ENCODE measurements at places on chromosomes 3 and 15. TPM values are rescaled to one million over a fixed set of nuclear protein-coding genes. Genes with fewer than 3 reads are reported as not detected.

DNA sequence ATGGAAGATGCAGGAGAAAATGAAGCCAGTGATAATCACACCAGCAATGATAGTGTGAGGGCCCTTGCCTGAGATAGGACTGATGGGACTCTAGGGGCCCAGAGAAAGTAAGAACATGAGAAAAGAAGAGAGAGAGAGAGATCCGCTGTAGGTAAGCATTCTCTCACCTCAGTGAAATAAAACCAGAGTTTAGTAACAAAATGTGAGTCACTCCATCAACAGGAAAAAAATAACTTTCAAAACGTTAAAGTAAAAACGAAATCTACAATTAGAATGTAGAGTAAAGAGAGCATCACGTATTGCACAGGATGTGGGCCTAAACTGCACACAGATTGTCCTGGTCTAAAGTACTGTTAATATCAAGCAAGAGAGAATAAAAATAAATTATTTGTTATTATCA is 6.8 kb upstream of the PRSS50 start:
- H3K27me3 ChIP-seq, result peaks cover 36% of the 10 kb centered on the region
- no peak overlapping the region for H3K27ac ChIP-seq
- no peaks in the 10 kb centered on the region for H3K36me3 ChIP-seq
- H3K4me1 ChIP-seq, result no peaks in the 10 kb centered on the region
- no peak overlapping the region for H3K4me3 ChIP-seq

- no peak overlapping the region for H3K4me3 ChIP-seq
- DNase-seq, result no peak
- H3K4me1 ChIP-seq, result no peaks in the 10 kb centered on the region
- no peaks in the 10 kb centered on the region for H3K36me3 ChIP-seq
- H3K27me3 ChIP-seq, result peaks cover 32% of the 10 kb centered on the region
- H3K27ac ChIP-seq, result no peak overlapping the region
Observed at GRCh38 chr15:28900041-28900891, 14.5 kb downstream of the APBA2 start.

GRCh38 chr15:81502439-81502838 is 128.4 kb upstream of the TMC3 start:
- DNase-seq, result no peak
- no peaks in the 10 kb centered on the region for H3K4me1 ChIP-seq

GRCh38 chr3:145557405-145557804 is 603.6 kb downstream of the PLOD2 start:
- no peak overlapping the region for H3K27ac ChIP-seq
- H3K4me3 ChIP-seq, result no peak overlapping the region
- H3K27me3 ChIP-seq, result no peaks in the 10 kb centered on the region
- H3K36me3 ChIP-seq, result no peaks in the 10 kb centered on the region
- no peak for DNase-seq

- no peaks in the 10 kb centered on the region for H3K36me3 ChIP-seq
- no peak overlapping the region for H3K27ac ChIP-seq
- H3K4me3 ChIP-seq, result no peak overlapping the region
- no peaks in the 10 kb centered on the region for H3K4me1 ChIP-seq
- no peak for DNase-seq
Observed at GRCh38 chr3:7879572-7879971, 622.1 kb upstream of the LMCD1 start.

GRCh38 chr15:90592131-90592881 is 62.6 kb downstream of the CRTC3 start:
- peaks cover 82% of the 10 kb centered on the region for H3K4me1 ChIP-seq
- no peak overlapping the region for H3K27ac ChIP-seq
- no peaks in the 10 kb centered on the region for H3K27me3 ChIP-seq
- no peak for DNase-seq

DNA sequence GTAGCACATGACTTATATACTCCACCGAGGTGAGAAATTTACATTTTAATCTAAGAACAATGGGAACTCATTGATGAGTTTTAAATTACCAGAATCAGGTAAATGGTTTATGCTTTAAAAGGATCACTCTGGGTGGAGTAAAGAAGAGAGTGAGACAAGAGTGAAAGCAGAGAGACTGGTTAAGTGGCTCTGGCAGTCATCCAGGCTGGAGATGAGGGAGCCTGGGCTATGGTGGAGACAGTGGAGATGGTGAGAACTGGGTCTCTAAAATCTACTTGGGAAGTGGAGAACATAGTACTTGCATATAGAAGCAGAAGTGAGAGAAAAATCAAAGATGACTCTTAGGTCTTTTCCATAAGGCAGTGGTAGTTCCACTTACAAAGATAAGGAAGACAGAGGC is 37.1 kb upstream of the SLC25A36 start:
- no peak overlapping the region for H3K4me3 ChIP-seq
- H3K4me1 ChIP-seq, result peaks cover 3% of the 10 kb centered on the region
- no peaks in the 10 kb centered on the region for H3K27me3 ChIP-seq
- H3K27ac ChIP-seq, result no peak overlapping the region
- peak; percentile 19 for DNase-seq

DNA sequence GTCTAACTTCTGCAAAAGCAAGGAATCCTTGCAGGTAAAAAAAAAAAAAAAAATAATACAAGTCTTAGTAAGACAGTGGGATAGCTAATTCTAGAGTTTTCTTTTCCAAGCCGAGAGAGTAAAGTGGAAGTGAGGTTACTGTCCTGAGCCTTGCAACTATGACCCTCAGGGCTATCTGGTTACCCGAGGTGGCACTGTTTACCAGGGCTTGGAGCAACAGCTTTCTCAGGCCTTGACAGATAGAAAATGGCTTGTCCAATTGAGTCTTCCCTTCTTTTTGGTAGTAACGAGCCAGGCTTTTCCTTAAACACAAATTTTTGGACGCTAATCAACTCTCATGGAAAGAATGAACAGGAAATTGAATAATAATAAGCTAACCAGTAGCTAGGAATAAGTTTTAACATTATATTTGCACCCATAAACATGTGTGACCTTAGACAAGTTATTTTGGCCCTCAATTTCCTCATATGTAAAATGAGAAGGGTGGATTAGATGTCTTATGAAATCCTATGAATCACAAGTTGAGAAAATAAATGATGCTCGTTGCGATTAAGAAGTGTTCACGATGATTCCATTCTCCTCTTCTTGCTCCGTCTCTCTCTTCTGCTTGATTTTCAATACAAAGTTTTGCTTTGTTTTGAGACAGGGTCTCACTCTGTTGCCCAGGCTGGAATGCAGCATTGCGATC is 236.9 kb upstream of the KBTBD8 start:
- no peak overlapping the region for H3K4me3 ChIP-seq
- H3K4me1 ChIP-seq, result no peaks in the 10 kb centered on the region
- no peak overlapping the region for H3K27ac ChIP-seq
- no peaks in the 10 kb centered on the region for H3K27me3 ChIP-seq
- H3K36me3 ChIP-seq, result no peaks in the 10 kb centered on the region

DNA sequence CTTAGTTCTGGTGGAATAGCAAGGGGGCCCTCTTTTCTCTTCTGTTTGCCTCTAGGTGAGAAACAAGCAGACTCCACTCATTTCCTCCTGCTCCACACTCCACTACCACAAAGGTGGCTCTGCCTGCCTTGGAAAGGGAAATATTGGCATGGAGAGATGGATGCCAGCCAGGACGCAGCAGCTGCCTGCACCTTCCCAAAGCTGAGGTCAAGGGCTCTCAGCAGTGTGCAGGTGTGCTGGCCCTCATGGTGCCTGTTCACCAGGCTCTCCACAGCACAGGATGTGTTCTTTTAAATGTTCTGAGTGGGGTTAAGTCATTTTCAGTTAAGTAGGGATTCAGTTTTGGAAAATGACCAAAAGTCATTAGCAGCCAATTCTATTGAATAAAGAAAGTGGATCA is 211.2 kb upstream of the STRIT1 start:
- no peak for DNase-seq
- no peaks in the 10 kb centered on the region for H3K36me3 ChIP-seq
- H3K4me1 ChIP-seq, result no peaks in the 10 kb centered on the region
- H3K27me3 ChIP-seq, result no peaks in the 10 kb centered on the region
- no peak overlapping the region for H3K4me3 ChIP-seq

GRCh38 chr15:69548395-69549180 is 96.0 kb downstream of the RPLP1 start:
- H3K4me1 ChIP-seq, result peaks cover 8% of the 10 kb centered on the region
- no peak overlapping the region for H3K27ac ChIP-seq
- H3K4me3 ChIP-seq, result no peak overlapping the region
- H3K27me3 ChIP-seq, result peaks cover 35% of the 10 kb centered on the region
- no peaks in the 10 kb centered on the region for H3K36me3 ChIP-seq

GRCh38 chr3:36647423-36647853 is 116.9 kb downstream of the DCLK3 start:
- H3K36me3 ChIP-seq, result no peaks in the 10 kb centered on the region
- no peak overlapping the region for H3K27ac ChIP-seq
- H3K4me1 ChIP-seq, result peaks cover 3% of the 10 kb centered on the region
- no peaks in the 10 kb centered on the region for H3K27me3 ChIP-seq
- no peak for DNase-seq

GRCh38 chr3:21259896-21260295 is 491.1 kb downstream of the ZNF385D start:
- no peaks in the 10 kb centered on the region for H3K27me3 ChIP-seq
- no peaks in the 10 kb centered on the region for H3K36me3 ChIP-seq
- peaks cover 8% of the 10 kb centered on the region for H3K4me1 ChIP-seq
- H3K4me3 ChIP-seq, result no peak overlapping the region

DNA sequence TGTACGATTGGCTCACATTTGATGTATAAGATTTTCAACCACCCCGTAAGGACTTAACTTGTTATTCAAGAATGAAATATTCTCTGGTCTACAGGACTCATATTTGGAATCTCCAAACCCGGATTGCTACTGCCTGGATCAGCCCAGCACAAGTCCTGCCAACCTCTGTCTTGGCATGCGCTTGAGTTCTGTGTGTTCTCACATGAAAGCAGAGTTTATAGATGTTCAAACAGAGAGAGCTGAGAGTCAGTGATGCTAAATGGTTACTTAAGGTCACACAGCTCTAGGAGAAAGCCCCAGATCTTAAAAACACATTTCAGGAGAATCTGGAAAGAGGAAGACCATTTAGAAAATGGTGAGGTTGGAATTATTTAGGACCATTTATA is 268.0 kb upstream of the TBL1XR1 start:
- H3K27me3 ChIP-seq, result no peaks in the 10 kb centered on the region
- H3K4me1 ChIP-seq, result peaks cover 34% of the 10 kb centered on the region
- no peaks in the 10 kb centered on the region for H3K36me3 ChIP-seq
- peak overlapping the region; percentile 64 for H3K27ac ChIP-seq
- DNase-seq, result peak; percentile 58

GRCh38 chr3:105798381-105798934 is 70.4 kb downstream of the CBLB start:
- H3K27me3 ChIP-seq, result no peaks in the 10 kb centered on the region
- no peak for DNase-seq
- H3K4me1 ChIP-seq, result peaks cover 80% of the 10 kb centered on the region

DNA sequence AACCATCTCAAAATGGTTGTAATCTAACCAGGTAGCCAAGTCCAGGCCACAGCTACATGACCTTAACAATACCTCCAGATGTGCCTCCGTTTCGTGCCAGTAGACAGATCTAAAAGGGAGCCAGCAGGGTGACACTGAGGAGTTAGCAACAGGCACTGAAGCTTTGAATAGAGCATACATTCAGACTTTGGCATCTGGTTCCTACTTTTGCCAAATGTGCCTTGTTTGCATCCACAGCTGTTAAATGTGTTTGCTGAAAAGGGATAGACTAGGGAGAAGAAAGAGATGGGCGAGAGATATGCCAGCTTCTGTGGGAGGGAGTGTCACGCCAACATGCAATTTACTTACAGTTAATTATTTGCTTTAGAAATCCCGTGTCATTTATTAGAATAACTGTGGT is 1433.9 kb upstream of the CADM2 start:
- no peak overlapping the region for H3K4me3 ChIP-seq
- no peaks in the 10 kb centered on the region for H3K36me3 ChIP-seq
- no peak overlapping the region for H3K27ac ChIP-seq
- no peak for DNase-seq
- no peaks in the 10 kb centered on the region for H3K27me3 ChIP-seq
- H3K4me1 ChIP-seq, result no peaks in the 10 kb centered on the region

- peaks cover 74% of the 10 kb centered on the region for H3K4me1 ChIP-seq
- H3K27ac ChIP-seq, result no peak overlapping the region
- no peaks in the 10 kb centered on the region for H3K27me3 ChIP-seq
- no peak overlapping the region for H3K4me3 ChIP-seq
- no peak for DNase-seq
Observed at GRCh38 chr15:38260077-38260476, 7.4 kb downstream of the SPRED1 start.

GRCh38 chr3:155270485-155271342 is 22.8 kb downstream of the STRIT1 start:
- no peaks in the 10 kb centered on the region for H3K4me1 ChIP-seq
- no peak overlapping the region for H3K4me3 ChIP-seq
- H3K27ac ChIP-seq, result no peak overlapping the region
- no peak for DNase-seq

The HRH1 gene
- 1.4 TPM for total RNA-seq

The CASR gene
- total RNA-seq, result not detected

The TMEM212 gene
- total RNA-seq, result not detected

The PAQR9 gene
- total RNA-seq, result 15.3 TPM

The NR2E3 gene
- not detected for total RNA-seq

The PRTG gene
- 0.69 TPM for total RNA-seq
